ENCODE measurements at places on chromosomes 2 and 18. TPM values are rescaled to one million over a fixed set of nuclear protein-coding genes. Genes with fewer than 3 reads are reported as not detected.

Gene TMEM200C
- not detected for total RNA-seq

Gene ITM2C
- total RNA-seq, result 54.0 TPM

Gene NMUR1
- 0.73 TPM for total RNA-seq

Gene SNED1
- total RNA-seq, result 47.7 TPM

DNA sequence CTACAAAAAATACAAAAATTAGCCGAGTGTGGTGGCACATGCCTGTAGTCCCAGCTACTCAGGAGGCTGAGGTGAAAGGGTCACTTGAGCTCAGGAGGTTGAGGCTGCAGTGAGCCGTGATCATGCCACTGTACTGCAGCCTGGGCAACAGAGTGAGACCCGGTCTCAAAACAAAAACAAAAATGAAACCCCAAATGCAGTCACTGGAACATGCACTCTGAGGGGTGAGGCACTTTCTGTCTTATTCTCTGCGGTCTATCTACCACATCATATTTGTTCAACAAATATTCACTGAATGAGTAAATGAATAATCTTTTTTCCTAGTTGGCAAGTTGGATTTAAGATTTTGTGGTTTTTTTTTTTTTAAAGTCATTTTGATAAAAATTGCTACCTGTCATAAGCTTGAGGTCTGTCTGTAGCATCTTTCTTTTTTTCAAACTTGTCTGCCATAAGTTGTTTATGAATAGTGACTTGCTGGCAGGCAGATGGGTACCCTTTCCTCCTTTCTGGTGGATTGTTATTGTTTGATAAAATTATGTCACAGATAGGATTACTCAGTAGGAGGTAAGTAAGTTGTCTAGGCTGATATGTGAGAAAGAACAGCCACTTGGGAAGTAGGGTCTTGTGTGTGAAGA lies 11.8 kb downstream of the CHRNA1 start:
- H3K27me3 ChIP-seq, result no peaks in the 10 kb centered on the region
- DNase-seq, result no peak
- no peaks in the 10 kb centered on the region for H3K36me3 ChIP-seq
- H3K4me3 ChIP-seq, result no peak overlapping the region
- no peaks in the 10 kb centered on the region for H3K4me1 ChIP-seq
- no peak overlapping the region for H3K27ac ChIP-seq

GRCh38 chr2:241193271-241193670 lies 4.8 kb downstream of the ANO7 start:
- no peak overlapping the region for H3K4me3 ChIP-seq
- H3K27ac ChIP-seq, result no peak overlapping the region
- no peaks in the 10 kb centered on the region for H3K4me1 ChIP-seq
- no peaks in the 10 kb centered on the region for H3K36me3 ChIP-seq
- H3K27me3 ChIP-seq, result no peaks in the 10 kb centered on the region

DNA sequence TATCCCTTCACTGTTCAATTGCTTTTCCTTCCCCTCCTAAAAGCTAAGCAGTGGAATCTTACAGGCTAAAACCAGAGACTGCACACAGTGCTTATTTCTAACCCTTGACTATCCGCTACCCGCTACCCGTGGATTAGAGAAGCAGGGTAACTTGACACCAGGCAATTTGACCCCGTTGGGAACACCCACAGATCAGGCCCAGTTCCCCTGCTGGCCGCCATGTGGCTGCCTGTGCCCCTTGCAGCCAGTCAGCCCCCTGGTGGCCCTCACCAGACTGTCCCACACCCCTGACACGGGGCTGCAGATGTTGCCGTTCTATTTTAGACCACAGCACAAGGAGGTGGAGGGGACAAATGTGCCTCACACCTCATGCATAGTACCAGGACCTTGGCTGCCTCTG lies 74.8 kb downstream of the TXNL1 start:
- H3K27me3 ChIP-seq, result no peaks in the 10 kb centered on the region
- no peak for DNase-seq
- no peaks in the 10 kb centered on the region for H3K36me3 ChIP-seq
- no peak overlapping the region for H3K4me3 ChIP-seq

DNA sequence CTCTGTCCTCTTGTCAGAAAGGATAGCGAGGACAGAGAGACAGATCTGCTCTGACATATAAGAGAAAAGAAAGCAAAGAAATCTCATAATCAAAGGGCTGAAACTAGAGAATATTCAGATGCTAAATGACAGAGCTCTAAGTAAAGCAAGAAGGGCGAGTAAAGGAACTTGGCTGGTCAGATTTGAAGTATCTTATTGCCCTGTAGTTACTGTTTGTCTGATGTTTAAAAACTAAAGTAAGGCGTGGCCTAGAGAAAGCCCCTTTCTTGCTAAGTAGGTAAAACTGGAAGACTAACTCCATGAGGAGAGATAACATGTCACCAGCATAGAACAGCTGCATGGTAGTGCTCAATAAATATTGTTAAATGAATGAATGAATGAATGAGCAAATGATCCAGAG lies 70.0 kb downstream of the CRACDL start:
- no peak overlapping the region for H3K4me3 ChIP-seq
- no peaks in the 10 kb centered on the region for H3K27me3 ChIP-seq
- no peaks in the 10 kb centered on the region for H3K36me3 ChIP-seq
- no peak overlapping the region for H3K27ac ChIP-seq

- H3K27ac ChIP-seq, result no peak overlapping the region
- no peaks in the 10 kb centered on the region for H3K36me3 ChIP-seq
- no peak for DNase-seq
- no peaks in the 10 kb centered on the region for H3K27me3 ChIP-seq
- no peaks in the 10 kb centered on the region for H3K4me1 ChIP-seq
These were observed 456.6 kb downstream of the THSD7B start for GRCh38 chr2:137221797-137222492.

All from thyroid gland (tissue), 4 donors.